GM23338 (cell line): ENCODE measurements at places on chromosomes 5 and 9. TPM values are rescaled to one million over a fixed set of nuclear protein-coding genes. Genes with fewer than 3 reads are reported as not detected.
A peak's percentile ranks its signal among the peaks of the same experiment; 100 is the strongest.

The SLC46A2 gene
- total RNA-seq, result not detected in 2 replicates

GRCh38 chr9:76297721-76298239 is 96.4 kb downstream of the RFK start:
- no peaks in the 10 kb centered on the region for H3K36me3 ChIP-seq
- DNase-seq, result no peak
- H3K27me3 ChIP-seq, result no peaks in the 10 kb centered on the region

GRCh38 chr9:136551401-136552116 is 5.7 kb upstream of the NOTCH1 start:
- no peaks in the 10 kb centered on the region for H3K36me3 ChIP-seq
- H3K4me3 ChIP-seq, result peak overlapping the region; percentile 21
- peaks cover 20% of the 10 kb centered on the region for H3K4me1 ChIP-seq
- peak; percentile 84 for DNase-seq
- no peak overlapping the region; the same call in 1 of the 2 replicates for H3K27ac ChIP-seq
- H3K27me3 ChIP-seq, result no peaks in the 10 kb centered on the region

DNA sequence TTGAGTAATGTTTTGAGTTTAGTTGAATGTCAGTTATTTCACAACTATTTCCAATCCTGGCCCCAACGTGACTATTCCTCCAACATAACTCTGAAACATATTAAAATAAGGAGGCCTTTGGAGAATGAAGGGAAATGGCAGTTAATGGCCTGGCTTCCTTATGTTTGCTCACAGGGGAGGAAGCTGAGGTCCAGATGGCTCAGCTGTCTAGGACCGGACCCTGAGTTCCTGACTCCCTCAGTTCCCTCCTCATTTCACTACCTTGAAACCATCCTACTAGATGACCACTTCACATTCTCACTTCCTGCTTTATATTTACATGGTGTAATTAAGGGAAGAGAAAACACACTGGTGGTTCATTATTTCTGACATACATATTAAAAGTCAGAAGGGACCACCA is 6.6 kb downstream of the OTULINL start:
- H3K4me3 ChIP-seq, result no peak overlapping the region
- DNase-seq, result no peak
- peaks cover 9% of the 10 kb centered on the region; the same call in 1 of the 2 replicates for H3K27me3 ChIP-seq

DNA sequence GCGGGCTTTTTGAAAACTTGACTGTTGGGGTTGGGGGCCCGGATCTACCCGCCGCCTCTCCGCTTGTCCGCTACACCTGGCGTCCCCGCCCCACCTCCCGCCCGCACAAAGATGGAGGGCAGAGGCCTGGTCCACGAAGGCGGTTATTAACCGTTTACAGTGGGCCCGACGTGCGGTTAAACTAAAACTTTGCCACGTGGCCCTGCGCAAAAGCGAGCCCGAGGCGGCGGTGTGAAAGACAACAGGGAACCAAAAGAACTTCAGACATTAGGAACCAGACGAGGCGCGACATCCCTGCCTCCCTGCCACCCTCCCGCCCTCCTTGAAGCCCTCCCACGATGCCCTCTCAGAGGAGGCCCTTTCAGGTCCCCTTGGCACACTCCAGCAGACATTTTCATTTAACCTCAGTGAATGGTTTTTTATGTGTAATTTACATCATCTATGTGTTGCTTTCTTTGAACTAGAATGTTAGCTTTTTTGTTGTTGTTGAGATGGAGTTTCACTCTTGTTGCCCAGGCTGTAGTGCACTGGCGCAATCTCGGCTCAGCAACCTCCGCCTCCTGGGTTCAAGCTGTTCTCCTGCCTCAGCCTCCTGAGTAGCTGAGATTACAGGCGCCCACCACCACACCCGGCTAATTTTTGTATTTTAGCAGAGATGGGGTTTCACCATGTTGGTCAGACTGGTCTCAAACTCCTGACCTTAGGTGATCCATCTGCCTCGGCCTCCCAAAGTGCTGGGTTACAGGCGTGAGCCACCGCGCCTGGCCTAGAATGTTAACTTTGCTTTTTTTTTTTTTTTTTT is 999 bp upstream of the HNRNPA0 start:
- peaks cover 15% of the 10 kb centered on the region for H3K4me1 ChIP-seq
- DNase-seq, result no peak
- peak overlapping the region; percentile 99 for H3K27ac ChIP-seq

DNA sequence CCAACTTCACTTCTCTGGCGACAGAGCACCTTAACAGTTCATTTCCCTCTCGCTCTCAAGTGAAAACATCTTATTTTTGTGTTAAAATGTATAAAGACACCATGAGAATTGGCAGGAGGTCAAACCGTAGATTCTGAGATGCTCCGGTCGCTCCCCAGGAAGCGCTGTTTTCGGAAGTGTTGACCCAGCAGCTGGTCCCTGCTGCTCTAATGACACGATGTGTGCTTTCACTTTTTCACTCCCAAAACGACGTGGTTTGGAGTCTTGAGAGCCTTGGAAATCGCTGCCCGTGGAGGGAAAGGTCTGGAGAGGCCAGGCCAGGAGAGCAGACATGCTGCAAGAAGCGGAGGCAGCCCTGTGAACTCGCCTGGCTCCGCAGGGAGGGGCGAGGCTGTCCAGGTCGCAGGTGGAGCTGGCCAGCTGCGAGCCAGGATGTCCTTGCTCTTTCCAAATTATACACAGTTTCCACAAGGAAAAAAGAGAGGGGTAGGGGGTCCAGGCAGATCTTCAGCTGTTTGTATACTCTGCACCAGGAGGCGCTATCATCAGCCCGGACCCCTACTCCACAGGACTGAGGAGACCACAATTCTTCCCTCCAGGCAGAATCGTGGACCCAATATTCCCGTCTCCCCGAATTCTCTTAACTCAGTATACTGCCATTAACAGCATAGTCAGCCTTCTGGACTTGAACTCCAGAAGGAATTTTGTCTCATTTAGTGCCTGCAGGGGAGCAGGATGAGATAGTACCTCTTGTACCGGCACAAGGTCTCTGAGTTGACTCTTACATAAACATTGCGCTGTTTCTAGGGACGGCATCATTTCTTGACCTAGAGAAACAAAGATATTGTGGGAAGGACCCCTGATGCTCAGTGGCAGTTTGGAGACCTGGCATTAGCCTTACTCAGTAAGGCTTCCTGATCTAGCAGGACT is 248.6 kb upstream of the ANKRD55 start:
- H3K36me3 ChIP-seq, result no peaks in the 10 kb centered on the region
- H3K4me1 ChIP-seq, result peaks cover 8% of the 10 kb centered on the region
- no peak overlapping the region for H3K27ac ChIP-seq
- peaks cover 36% of the 10 kb centered on the region for H3K27me3 ChIP-seq

GRCh38 chr5:149481485-149481884 is 69.8 kb downstream of the CSNK1A1 start:
- no peak overlapping the region for H3K4me3 ChIP-seq
- H3K27me3 ChIP-seq, result no peaks in the 10 kb centered on the region
- H3K36me3 ChIP-seq, result no peaks in the 10 kb centered on the region
- DNase-seq, result no peak
- H3K4me1 ChIP-seq, result no peaks in the 10 kb centered on the region

DNA sequence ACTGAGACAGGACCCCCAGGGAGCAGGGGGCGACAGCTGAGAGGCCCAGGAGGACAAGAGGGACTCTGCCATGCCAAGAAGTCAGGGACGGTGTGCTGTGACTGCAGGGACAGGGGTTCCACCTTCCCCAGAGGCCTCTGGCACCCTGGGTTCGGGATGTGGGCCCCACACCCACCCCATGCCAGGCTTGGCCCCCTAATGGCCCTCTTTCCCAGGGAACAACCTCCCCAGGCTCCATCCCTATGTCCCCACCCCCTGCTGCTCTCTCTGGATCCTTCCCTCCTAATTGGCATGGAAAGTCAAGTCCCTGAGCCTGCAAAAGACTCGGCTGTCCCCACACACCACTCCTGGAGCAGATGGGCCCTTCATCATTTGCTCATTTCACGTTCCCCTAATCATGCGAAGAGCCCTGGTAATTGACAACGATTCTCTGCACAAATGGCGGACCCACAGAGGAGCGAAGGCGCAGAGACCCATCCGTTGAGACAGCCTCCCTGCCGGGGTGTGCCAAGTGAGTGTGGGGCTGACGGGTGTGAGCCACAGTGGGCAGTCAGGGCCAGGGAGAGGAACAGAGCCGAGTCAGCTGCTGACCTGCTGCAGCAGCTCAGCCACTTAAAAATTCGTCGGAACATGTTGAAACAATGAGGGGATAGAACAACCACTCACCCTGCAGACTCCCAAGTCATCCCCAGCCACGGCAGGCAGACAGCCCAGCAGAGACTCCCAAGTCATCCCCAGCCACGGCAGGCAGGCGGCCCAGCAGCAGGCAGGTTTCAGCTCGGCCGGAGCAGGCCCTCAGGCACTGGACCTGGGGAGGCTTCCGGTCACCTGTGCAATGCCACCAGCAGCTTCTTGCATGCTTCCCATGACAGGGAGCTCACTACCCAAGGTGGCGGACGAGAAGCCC is 109.0 kb downstream of the VAV2 start:
- H3K27ac ChIP-seq, result peak overlapping the region; percentile 69; the same call in 1 of the 2 replicates
- no peaks in the 10 kb centered on the region for H3K36me3 ChIP-seq
- no peaks in the 10 kb centered on the region for H3K4me1 ChIP-seq
- H3K27me3 ChIP-seq, result no peaks in the 10 kb centered on the region
